ENCODE measurements at places on chromosomes 11 and 22.
A peak's percentile ranks its signal among the peaks of the same experiment; 100 is the strongest.

- DNase-seq = no peak
Measured at GRCh38 chr11:113833151-113833550, 42.2 kb downstream of the USP28 start.

DNA sequence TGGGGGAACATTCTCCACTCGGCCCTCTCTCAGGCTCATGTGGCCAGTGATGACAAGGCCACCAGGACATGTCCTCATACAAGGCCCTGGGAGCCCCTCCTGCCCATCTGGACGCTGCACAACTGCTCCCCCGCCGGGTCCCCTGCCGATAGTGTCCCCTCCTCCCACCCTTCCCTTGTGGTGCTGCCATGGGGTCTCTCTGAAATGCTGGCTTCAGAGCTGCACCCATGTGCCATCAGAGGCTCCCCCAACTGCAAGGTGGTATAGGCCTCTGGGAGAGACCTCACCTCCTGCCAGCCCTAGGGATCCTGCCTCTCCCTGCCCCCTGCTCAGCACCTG, 113.0 kb downstream of the KCNQ1OT1 start:
- peak; percentile 53 for DNase-seq

- no peak for DNase-seq
Measured at GRCh38 chr11:45092901-45093760, 53.3 kb upstream of the PRDM11 start.

- no peak for DNase-seq
Measured at GRCh38 chr11:65066805-65067291, 8.5 kb upstream of the NAALADL1 start.

Measured in RWPE2 (cell line).